ENCODE measurements at places on chromosomes 6 and 20. TPM values are rescaled to one million over a fixed set of nuclear protein-coding genes. Genes with fewer than 3 reads are reported as not detected.

Gene CASS4
- 0.30 TPM for total RNA-seq

Gene KIF25
- total RNA-seq, result 0.24 TPM

Gene TAF11
- total RNA-seq, result 20.0 TPM

Gene C20orf204
- total RNA-seq, result 0.86 TPM

Gene NINL
- total RNA-seq, result 1.4 TPM

Gene TRIM31
- not detected for total RNA-seq

Gene CAP2
- 120 TPM for total RNA-seq

Gene PPP1R14C
- 91.5 TPM for total RNA-seq

Gene ADAT2
- 2.2 TPM for total RNA-seq

Gene PRSS35
- 0.83 TPM for total RNA-seq

Gene PAK5
- total RNA-seq, result not detected

Gene NRN1
- 10.4 TPM for total RNA-seq

Gene OR2H2
- not detected for total RNA-seq

Gene HLA-DRB1
- total RNA-seq, result 27.6 TPM

Gene FAM209B
- not detected for total RNA-seq

Gene OR2B2
- total RNA-seq, result not detected

Gene ATRN
- total RNA-seq, result 36.9 TPM

Gene PRICKLE4
- total RNA-seq, result 1.7 TPM

Gene CTCFL
- not detected for total RNA-seq

Gene PSMA7
- 198 TPM for total RNA-seq

Gene TSPO2
- not detected for total RNA-seq

Gene RUNX2
- total RNA-seq, result 3.1 TPM

Gene BTN1A1
- not detected for total RNA-seq

Gene ORC3
- 23.0 TPM for total RNA-seq

Gene SAMD5
- 3.0 TPM for total RNA-seq

Gene TREM2
- 1.1 TPM for total RNA-seq

Gene SCRT2
- not detected for total RNA-seq

Measured in cardiac septum (tissue), 1 donor.